ENCODE measurements at places on chromosomes 3 and 15. TPM values are rescaled to one million over a fixed set of nuclear protein-coding genes. Genes with fewer than 3 reads are reported as not detected.

Gene ABHD14A
- 15.5 TPM for total RNA-seq

Gene CCDC191
- 5.4 TPM for total RNA-seq

Gene AADAC
- total RNA-seq = 7.3 TPM

Gene FGD5
- 7.8 TPM for total RNA-seq

Gene CCDC39
- 0.26 TPM for total RNA-seq

Gene ERICH6
- total RNA-seq = 0.26 TPM

Gene LRRC31
- 0.78 TPM for total RNA-seq

Gene TJP1
- total RNA-seq = 68.7 TPM

Gene TNFAIP8L3
- not detected for total RNA-seq

Gene GATM
- total RNA-seq = 1,447 TPM

Gene GOLGA8R
- 6.2 TPM for total RNA-seq

Gene WDR93
- not detected for total RNA-seq

GRCh38 chr3:143060906-143061305 is 58.7 kb upstream of the CHST2 start:
- no peak overlapping the region for H3K4me3 ChIP-seq
- H3K4me1 ChIP-seq = peaks cover 4% of the 10 kb centered on the region
- H3K27me3 ChIP-seq = no peaks in the 10 kb centered on the region
- no peak for DNase-seq
- no peaks in the 10 kb centered on the region for H3K36me3 ChIP-seq

DNA sequence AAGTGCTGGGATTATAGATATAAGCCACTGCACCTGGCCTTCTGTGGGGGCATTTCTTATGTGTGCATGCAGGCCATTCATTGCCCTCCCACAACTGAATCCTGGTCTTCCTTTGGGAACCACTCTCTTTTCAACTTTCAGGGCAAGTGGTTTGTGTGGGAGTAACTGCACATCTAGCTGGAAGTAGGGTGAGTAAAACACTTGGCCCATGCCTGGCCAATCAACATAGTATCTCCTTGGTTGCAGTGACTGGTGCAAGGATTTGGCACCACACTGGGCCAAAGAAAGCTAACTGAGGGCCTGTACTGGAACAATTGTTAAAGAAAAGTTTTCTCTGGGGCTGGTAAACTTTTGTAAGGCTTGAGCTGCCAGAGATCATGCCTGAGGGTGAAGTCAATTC is 189.2 kb upstream of the FEZF2 start:
- H3K4me1 ChIP-seq = no peaks in the 10 kb centered on the region
- no peak overlapping the region for H3K4me3 ChIP-seq
- no peak overlapping the region for H3K27ac ChIP-seq
- no peaks in the 10 kb centered on the region for H3K27me3 ChIP-seq
- no peak for DNase-seq
- no peaks in the 10 kb centered on the region for H3K36me3 ChIP-seq

DNA sequence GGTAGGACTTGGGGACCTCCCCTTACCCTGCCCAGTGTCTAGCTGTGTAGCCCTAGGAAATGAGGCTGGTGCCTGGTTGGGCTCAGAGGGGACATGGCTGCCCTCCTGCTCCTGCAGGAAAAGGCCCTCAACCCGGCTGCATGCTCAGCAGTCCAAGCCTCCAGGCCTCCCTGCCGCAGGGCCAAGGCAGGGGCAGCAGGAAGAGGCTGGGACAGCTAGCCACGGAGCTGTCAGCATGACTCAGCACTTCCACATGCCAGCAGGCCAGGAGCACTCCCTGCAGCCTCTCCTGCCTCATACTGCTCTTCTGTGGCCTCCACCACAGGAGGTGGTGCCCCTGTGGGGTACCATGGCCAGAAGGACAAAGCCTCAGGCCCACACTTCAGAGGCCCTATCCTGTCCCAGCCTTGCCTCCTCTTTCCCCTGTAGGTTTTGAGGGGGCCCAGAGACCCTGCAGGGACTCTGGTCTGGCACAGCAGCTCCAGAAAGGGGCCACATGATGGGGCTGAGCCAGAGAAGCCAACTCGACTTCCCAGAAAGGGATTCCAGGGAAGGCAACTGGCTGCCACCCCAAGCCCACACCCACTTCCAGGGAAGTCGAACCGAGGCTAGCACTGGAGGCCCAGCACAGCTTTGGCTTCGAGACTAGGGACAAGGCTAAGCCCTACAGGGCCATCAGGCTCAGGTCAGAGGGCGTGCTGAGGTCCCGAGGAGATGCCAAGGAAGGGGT is 19.5 kb downstream of the TKT start:
- peaks cover 51% of the 10 kb centered on the region for H3K4me1 ChIP-seq
- peak; percentile 82 for DNase-seq
- H3K27me3 ChIP-seq = no peaks in the 10 kb centered on the region
- H3K27ac ChIP-seq = peak overlapping the region; percentile 29

- H3K4me1 ChIP-seq = no peaks in the 10 kb centered on the region
- no peak overlapping the region for H3K4me3 ChIP-seq
- H3K36me3 ChIP-seq = no peaks in the 10 kb centered on the region
- no peaks in the 10 kb centered on the region for H3K27me3 ChIP-seq
- no peak for DNase-seq
Measured at GRCh38 chr3:184880276-184881019, 68.5 kb downstream of the VPS8 start.

GRCh38 chr3:183359036-183359435 is 69.4 kb downstream of the MCF2L2 start:
- DNase-seq = no peak
- H3K4me3 ChIP-seq = no peak overlapping the region
- no peaks in the 10 kb centered on the region for H3K36me3 ChIP-seq
- H3K27ac ChIP-seq = no peak overlapping the region
- H3K27me3 ChIP-seq = no peaks in the 10 kb centered on the region
- no peaks in the 10 kb centered on the region for H3K4me1 ChIP-seq

DNA sequence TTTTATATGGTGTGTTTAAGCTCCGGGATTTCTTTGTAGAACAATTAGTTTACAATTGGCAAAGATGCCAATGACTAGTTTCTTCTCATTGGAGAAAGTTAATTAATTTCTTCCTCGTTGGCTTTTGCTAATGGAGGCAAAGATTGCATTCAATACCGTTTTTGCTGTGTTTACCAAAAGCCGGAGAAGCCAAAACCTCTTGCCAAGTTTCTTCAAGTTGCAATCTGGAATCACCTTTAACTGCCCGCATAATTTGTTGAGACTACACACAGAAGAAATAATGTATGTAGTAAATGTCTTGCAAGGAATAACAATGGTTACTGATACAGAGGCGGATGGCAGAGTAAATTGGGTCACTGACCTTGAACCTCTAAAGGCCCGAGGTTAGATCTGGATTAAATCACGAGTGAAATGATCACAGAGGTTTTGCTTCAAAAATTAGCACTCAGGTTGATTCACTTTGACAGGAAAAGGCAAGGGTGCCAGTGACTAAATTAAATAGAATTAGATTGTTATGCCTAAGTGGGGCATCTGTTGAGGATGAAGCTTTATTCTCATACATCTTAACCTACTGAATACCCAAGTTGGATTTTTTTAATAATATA is 732.1 kb upstream of the NR2F2 start:
- H3K27me3 ChIP-seq = no peaks in the 10 kb centered on the region
- no peaks in the 10 kb centered on the region for H3K36me3 ChIP-seq
- no peaks in the 10 kb centered on the region for H3K4me1 ChIP-seq
- H3K4me3 ChIP-seq = no peak overlapping the region

DNA sequence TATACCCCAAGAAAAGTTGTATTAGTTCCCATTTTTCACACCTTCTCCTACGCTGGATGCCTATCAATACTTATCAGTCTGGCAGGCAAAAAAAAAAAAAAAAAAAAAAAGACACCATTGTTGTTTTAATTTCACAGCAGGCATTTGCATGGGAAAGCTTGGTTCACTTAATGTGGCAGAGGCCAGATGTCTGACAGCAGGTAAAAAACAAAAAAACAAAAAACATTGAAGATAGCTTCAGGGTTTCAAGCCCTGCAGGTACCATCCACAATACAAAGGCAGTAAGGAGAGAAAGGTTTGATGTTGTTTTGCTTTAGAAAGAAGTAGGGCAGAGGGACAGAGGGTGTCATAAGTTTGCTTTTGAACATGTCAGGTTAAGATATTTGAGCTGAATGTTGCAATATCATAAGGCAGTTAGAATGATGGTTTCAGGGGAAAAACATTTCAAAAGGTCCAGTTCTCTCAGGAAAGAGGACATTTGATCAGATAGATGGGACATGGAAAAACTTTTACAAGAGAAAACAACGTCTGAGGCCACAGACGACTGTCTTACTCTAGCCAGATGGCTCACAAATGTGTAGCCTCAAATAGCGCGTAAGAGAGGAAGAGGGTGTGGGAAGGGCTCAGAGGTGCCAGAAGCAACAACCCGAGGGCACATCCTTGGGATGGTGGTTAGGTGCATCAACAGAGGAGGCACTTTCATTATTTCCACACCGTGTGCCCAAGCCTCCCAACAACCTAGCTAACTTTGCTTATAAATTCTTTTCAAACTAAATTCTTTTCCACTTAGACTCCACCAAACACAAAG is 25.7 kb downstream of the PCOLCE2 start:
- H3K36me3 ChIP-seq = no peaks in the 10 kb centered on the region
- no peak for DNase-seq
- H3K4me3 ChIP-seq = no peak overlapping the region
- H3K27me3 ChIP-seq = no peaks in the 10 kb centered on the region

DNA sequence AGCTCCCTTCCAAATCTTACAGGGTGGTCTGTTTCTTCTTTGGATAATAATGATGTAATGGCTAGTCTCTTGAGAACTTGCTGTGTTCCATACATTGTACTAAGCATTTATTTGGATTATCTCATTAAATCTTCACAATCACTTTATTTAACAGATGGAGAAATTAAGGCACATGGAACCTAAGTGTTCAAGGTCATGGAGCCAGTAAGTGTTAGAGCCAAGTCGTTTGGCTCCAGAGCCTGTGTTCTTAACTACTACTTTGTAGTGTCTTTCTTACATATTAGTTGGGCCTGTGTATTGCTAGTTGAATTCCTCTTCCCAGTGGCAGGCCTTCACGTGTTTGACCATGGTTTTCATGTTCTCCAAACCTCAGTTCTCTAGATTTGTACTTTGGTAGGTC is 177.8 kb downstream of the ATG7 start:
- H3K4me3 ChIP-seq = no peak overlapping the region
- no peaks in the 10 kb centered on the region for H3K4me1 ChIP-seq
- H3K36me3 ChIP-seq = no peaks in the 10 kb centered on the region
- DNase-seq = no peak
- H3K27ac ChIP-seq = no peak overlapping the region
- H3K27me3 ChIP-seq = no peaks in the 10 kb centered on the region

GRCh38 chr3:99965077-99965476 is 147.4 kb downstream of the CMSS1 start:
- H3K27ac ChIP-seq = peak overlapping the region; percentile 85
- peaks cover 31% of the 10 kb centered on the region for H3K4me1 ChIP-seq
- peak; percentile 72 for DNase-seq
- H3K27me3 ChIP-seq = no peaks in the 10 kb centered on the region
- no peak overlapping the region for H3K4me3 ChIP-seq
- H3K36me3 ChIP-seq = no peaks in the 10 kb centered on the region

- H3K27ac ChIP-seq = no peak overlapping the region
- H3K36me3 ChIP-seq = no peaks in the 10 kb centered on the region
- peaks cover 25% of the 10 kb centered on the region for H3K4me1 ChIP-seq
- no peaks in the 10 kb centered on the region for H3K27me3 ChIP-seq
- no peak for DNase-seq
Measured at GRCh38 chr3:8509961-8510360, 8.3 kb downstream of the LMCD1 start.

GRCh38 chr3:25500706-25501210 is 72.7 kb downstream of the RARB start:
- no peak overlapping the region for H3K4me3 ChIP-seq
- no peaks in the 10 kb centered on the region for H3K27me3 ChIP-seq
- H3K27ac ChIP-seq = no peak overlapping the region
- H3K4me1 ChIP-seq = no peaks in the 10 kb centered on the region
- no peak for DNase-seq

GRCh38 chr3:156610154-156610553 is 55.2 kb upstream of the SSR3 start:
- no peak for DNase-seq
- peaks cover 11% of the 10 kb centered on the region for H3K4me1 ChIP-seq
- H3K4me3 ChIP-seq = no peak overlapping the region
- no peaks in the 10 kb centered on the region for H3K27me3 ChIP-seq

- DNase-seq = no peak
- no peaks in the 10 kb centered on the region for H3K27me3 ChIP-seq
- H3K4me1 ChIP-seq = peaks cover 6% of the 10 kb centered on the region
- no peak overlapping the region for H3K27ac ChIP-seq
Measured at GRCh38 chr15:68782589-68783161, 38.0 kb downstream of the ANP32A start.

DNA sequence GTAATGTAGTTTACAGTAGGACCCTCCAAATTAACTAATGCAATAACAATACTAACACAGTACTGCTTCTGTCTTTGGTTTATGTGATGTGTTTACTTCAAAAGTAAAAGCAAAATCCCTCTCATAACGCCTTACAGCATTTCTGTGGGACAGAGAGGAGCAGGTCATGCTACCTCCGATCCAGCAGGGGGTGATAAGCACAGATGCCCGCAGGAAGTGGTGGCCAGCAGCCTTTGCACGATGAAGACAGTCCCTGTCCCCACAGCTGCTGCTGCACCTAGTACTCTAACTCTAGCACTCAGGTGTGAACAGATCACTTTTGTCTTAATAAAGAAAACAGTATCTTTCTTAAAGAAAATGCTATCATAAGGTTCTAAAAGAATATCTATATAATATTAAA is 38.3 kb downstream of the ANO10 start:
- no peak for DNase-seq
- H3K27me3 ChIP-seq = peaks cover 4% of the 10 kb centered on the region
- H3K4me3 ChIP-seq = no peak overlapping the region
- no peak overlapping the region for H3K27ac ChIP-seq

GRCh38 chr15:70358011-70358819 is 260.5 kb upstream of the TLE3 start:
- no peaks in the 10 kb centered on the region for H3K36me3 ChIP-seq
- H3K4me3 ChIP-seq = no peak overlapping the region
- no peaks in the 10 kb centered on the region for H3K27me3 ChIP-seq
- no peak for DNase-seq

DNA sequence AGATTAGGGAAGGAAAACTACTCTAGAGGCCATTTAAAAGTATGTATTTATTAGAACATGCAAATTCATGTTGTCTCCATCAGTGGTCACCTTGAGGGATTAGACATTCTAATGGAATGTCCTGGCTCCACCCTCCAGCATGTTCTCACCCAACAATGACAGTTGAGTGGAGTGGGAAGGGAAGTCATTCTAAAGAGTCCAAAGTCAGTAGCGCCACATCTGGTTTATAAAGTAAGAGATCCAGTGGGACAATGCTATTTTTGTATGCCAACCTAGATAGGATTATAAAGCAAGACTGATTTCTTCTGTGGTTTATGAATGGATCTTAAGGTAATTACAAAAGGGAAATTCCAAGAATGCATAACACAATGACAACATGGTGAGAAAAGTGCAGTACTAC is 33.3 kb downstream of the SLC24A1 start:
- H3K4me3 ChIP-seq = no peak overlapping the region
- no peaks in the 10 kb centered on the region for H3K36me3 ChIP-seq
- H3K27ac ChIP-seq = no peak overlapping the region
- DNase-seq = no peak

- H3K27me3 ChIP-seq = no peaks in the 10 kb centered on the region
- DNase-seq = no peak
- no peaks in the 10 kb centered on the region for H3K36me3 ChIP-seq
- H3K4me3 ChIP-seq = no peak overlapping the region
- H3K27ac ChIP-seq = no peak overlapping the region
Measured at GRCh38 chr15:82788496-82788895, 17.4 kb downstream of the FSD2 start.

GRCh38 chr15:64093627-64094417 is at the start of gene CIAO2A:
Gene CIAO2A (minus strand): TSS chr15:64093838. CDS start chr15:64093768, 70 bp downstream.
- H3K36me3 ChIP-seq = no peaks in the 10 kb centered on the region
- no peaks in the 10 kb centered on the region for H3K27me3 ChIP-seq
- H3K27ac ChIP-seq = peak within 1 kb of the TSS; percentile 87
- H3K4me3 ChIP-seq = peak within 1 kb of the TSS; percentile 92
- DNase-seq = peak; percentile 96

GRCh38 chr3:29758434-29759322 is 477.8 kb downstream of the RBMS3 start:
- H3K27ac ChIP-seq = peak overlapping the region; percentile 5
- no peaks in the 10 kb centered on the region for H3K27me3 ChIP-seq
- DNase-seq = peak; percentile 20
- no peaks in the 10 kb centered on the region for H3K36me3 ChIP-seq

Measured in body of pancreas (tissue), 4 donors.